GM12878 (cell line): ENCODE measurements at places on chromosomes 1 and 21.

DNA sequence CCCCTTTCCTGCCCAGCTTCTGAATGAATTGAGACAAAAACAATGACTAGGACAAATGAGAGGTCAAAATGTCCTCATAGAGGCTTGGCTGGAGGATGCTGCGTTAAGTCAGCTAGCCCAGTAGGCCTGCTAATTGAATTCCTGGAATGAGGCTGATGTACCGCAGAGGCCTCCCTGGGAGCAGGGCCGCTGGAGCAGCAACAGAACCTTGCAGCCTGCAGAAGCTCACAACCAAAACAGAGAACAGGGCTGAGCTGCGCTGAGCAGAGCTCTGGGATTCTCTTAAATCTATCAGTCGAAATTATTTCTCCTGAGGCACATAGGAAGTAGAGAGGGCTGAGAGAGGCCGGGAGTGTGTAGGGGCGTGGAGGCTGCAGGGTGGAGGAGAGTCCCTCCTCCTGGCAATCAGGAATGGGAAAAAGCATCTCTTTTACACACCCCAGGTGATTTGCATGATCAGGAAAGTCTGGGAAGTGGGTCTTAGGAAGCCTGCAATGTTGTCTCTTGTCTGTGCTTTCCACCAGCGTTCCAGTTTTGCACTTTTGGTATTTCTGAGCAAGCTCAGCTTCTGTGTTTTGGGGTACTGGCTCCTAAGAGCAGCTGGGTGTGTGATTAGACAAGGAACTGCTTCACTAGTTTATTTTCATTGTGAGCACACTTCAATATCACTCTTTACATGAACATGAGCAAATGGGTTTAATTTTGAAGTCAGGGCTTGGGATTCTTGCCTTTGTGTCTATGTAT lies 66.5 kb downstream of the RYR2 start:
- no peak for DNase-seq

- DNase-seq = no peak
Observed at GRCh38 chr1:52955129-52955970, 28.3 kb downstream of the SCP2 start.

DNA sequence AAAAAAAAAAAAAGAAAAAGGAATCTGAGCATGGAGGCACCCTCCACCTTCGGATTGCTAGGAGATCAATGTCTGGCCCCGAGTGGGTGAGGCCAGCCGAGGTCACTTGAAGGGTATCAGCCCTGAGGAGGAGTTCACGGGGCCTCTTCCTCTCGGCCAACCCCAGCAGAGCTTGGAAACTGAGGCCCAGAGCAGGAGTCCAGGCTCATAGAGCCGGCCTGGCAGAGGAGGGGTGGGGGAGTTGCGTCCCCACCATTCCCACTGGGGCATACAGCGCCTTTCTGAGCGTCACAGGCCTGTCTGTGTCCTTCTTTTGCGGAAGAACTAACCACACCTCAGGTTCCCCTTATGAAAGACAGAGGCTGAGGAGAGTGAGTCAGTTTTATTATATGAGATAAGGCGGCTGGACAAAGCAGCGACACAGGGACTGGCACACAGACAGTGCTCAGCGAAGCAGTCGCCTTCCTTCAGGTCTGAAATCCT lies 17.1 kb upstream of the EPHA2 start:
- no peak for DNase-seq

GRCh38 chr1:179058487-179059483 lies 23.1 kb upstream of the TOR3A start:
- DNase-seq = no peak

DNA sequence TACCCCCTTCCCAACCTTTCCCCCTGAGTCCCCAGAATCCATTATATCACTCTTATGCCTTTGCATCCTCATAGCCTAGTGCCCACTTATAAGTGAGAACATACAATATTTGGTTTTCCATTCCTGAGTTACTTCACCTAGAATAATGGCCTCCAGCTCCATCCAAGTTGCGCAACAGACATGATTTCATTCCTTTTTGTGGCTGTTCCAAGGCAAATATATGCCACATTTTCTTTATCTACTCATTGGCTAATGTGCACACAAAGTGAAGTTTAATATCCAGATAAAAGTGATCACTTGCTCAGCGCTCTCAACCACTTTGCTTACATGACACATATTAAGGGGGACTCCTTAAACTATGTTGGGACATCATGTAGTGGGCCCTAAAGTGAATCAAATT lies 72.4 kb upstream of the TIAM1 start:
- DNase-seq = no peak

- DNase-seq = peak; percentile 40
Observed at GRCh38 chr1:246428542-246429308, 78.4 kb downstream of the SMYD3 start.

- DNase-seq = no peak
Observed at GRCh38 chr1:20318971-20319370, 28.3 kb downstream of the VWA5B1 start.

DNA sequence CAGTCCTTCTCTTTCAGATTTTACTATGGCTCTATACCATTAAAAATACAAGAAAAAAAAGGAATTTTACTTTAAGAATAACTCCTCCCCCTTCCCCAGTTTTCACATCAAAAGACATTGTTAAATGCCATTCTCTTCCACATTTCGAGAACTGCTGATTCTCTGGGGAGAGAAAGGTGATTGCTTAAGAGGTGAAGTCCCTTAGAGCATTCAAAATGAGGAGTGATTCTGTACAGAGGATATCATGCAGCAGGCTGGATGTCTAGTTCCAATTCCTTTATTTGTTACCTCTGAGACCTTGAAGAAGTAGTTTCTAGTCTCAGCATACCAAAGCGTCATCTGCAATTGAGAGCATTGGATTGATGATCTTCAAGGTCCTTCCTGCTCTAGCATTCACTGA lies 46.9 kb downstream of the FMO3 start:
- no peak for DNase-seq

DNA sequence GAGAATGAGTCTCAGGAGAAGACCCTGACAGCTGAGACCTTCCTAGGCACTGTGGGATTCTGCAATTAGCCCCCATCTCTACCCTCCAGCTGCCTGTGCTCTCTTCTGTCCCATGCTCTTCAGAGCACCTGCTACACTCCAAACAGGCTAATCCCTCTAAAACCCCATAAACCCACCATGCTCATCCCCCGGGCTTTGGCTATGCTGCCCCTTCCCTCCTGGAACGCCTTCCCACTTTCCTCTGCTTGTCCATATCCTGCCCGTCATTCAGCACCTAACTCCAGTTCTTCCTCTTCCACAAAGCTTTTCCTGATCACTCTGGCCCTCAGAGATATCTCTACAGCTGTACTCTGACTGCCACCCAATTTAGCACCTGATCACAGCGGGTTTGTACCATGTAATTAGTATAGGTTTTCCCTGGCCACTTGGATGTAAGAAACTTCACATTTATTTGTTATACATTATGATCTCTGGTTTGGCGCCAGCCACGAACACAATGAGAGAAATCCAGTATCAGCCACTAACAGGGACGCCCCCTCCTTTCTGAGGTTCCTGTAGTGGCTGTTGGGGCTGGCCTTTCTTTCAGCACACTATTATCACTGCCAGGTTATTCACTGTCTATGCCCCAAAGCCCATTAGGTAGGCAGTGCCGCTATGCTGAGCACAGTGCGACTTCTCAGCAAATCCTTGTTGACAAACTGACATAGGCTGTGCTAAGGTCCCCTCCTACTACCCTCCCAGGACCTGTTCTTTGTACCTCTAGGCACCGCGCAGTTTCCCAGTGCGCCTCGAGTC lies 45.1 kb downstream of the CDC7 start:
- DNase-seq = no peak

DNA sequence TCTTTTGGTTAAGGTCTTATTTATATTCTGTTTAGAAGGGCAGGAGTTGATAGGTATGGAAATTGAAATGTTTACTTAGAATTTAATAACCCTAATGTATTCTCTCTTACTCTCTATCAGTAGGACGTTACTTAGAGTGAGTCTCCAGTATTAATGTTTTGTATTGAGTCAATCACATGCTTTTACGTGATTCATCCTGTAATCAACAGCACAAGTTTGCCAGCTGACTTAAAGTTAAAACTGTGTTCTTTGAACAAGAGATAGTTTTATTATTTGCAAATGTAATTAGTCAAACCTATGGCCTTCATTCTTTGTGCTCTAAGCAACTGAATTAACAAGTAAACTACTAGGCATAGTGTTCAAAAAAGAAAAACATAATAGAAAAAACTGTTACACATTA lies 57.3 kb downstream of the PKN2 start:
- no peak for DNase-seq

GRCh38 chr1:245933431-245934045 lies 573.5 kb downstream of the SMYD3 start:
- DNase-seq = no peak

- no peak for DNase-seq
Observed at GRCh38 chr1:173161510-173162221, 45.5 kb downstream of the TNFSF4 start.

GRCh38 chr1:10516925-10517676 lies 42.4 kb downstream of the PEX14 start:
- DNase-seq = no peak

- no peak for DNase-seq
Observed at GRCh38 chr1:7471836-7472235, 299.3 kb upstream of the VAMP3 start.

- peak; percentile 33 for DNase-seq
Observed at GRCh38 chr1:89953131-89953626, 41.7 kb upstream of the ZNF326 start.

DNA sequence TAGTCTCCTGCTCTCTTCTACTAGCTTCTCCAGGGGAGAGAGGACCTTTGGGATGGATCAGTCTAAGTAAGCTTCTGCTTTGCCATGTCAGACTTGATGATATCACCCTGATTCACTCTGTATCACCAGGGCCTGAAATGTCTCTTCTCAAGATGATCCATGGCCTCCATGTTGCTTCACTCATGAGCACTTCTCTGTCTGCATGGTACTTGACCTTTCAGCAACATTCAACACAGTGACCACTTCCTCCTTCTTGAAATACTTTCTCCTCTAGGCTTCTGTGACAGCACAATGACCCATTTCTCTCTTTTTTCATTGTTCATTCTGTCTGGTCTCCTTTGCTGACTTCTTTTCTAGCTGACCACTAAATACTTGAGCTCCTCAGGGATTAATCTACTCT lies 35.3 kb upstream of the NGF start:
- DNase-seq = no peak

GRCh38 chr1:85818371-85818770 lies 110.1 kb upstream of the ZNHIT6 start:
- DNase-seq = no peak

GRCh38 chr1:175033953-175034352 lies 10.7 kb upstream of the MRPS14 start:
- DNase-seq = no peak

- no peak for DNase-seq
Observed at GRCh38 chr1:110607536-110608230, 1.5 kb upstream of the KCNA2 start.

DNA sequence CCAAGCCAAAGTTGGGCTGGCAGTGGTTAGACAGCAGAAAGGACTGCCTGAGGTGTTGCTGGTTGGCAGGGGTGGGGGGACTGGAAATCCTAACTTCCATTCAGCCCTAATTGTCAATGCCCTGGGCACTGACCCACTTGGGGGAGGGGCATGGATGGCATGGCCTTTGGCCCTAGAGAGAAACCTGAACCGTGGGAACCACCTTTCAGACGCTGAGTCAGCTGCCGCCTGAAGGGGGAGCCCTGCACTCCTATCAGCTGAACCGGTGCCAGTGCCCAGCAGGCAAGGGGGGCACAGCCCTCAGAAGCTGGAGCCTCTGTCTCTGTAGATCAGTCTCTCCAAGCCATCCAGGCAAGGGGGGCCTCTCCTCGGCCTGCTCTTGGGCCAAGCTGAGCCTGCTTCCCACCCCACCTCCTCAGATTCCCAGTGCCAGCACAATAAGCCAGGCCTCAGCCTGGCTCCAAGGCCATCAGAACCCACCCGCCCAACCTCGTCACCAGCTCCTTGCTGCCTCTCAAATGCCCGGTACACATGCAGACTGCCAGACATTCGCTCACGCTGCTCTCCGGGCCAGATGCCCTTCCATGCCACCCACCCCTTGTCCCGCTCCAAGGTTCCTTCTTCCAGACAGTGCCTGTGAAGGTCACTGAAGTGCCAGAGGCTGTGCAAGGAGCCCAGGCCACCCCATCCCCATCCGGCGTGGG lies 11.6 kb downstream of the TINAGL1 start:
- no peak for DNase-seq

GRCh38 chr1:7026169-7026568 lies 240.9 kb downstream of the CAMTA1 start:
- DNase-seq = no peak

DNA sequence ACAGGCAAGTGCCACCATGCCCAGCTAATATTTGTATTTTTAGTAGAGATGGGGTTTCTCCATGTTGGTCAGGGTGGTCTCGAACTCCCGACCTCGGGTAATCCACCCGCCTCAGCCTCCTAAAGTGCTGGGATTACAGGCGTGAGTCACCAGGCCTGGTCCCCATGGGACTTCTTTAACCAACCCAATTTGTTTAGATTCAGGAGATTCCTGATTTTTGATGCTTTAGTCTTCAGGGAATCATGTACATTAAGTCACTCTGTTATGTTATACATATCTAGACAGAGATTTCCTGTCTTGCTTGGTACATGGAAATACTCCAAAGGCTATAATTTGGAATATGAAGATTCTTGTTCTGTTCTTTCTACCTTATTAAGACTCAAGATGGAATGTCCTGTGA lies 202.4 kb upstream of the L1TD1 start:
- DNase-seq = no peak

DNA sequence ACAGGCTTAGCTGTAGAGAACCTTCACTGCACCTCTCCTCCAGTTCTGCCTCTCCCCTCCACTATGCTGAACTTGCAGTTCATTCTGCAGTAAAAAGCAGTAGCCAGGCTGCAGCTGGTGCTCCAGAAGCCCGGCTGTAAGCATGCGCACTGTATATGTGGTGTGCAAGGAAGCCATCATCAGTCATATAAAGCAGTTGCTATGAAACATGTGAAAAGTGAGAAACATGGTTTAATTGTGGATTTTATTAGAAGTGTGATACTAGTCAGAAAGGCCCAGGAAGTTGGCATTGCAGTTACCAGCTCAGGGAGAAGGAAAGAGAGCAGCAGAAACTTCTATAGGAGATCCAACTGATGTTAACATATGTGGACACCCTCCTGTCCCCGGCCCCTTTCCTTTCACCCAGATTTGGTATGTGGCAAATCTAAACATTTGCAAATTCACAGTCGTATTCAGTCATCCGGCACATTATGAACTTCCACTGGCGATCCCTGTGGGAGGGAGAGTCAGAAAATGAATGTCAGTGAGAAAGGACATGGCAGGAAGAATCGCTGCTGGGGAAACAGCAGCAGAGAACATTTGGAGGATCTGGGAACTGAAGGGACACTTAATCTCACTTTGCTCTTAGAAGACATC lies 32.8 kb downstream of the DPT start:
- DNase-seq = no peak

GRCh38 chr1:77504986-77505385 lies 177.5 kb downstream of the ZZZ3 start:
- no peak for DNase-seq

DNA sequence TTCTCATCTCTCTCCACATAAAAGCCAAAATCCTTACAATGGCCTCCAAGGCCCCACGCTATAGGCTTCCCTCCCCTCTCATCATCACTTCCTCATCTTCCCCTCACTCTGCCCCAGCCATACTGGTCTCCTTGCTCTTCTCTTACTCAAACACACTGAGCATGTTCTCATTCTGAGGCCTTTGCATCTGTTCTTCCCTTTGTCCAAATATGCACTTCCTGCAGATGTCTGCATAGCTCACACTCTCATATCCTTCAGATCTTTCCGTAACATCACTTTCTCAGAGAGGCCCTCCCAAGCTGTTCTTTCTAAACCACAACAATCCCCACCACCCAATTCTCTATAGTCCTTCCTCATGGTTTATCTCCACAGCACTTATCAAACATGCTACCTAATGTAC lies 284.1 kb downstream of the HHIPL2 start:
- DNase-seq = no peak

GRCh38 chr1:168917309-168917708 lies 188.3 kb upstream of the DPT start:
- no peak for DNase-seq
